Fibroblast of skin of right biceps (primary cell): ENCODE measurements at places on chromosomes 6 and 20.

- DNase-seq = no peak
These were observed 54.6 kb downstream of the SLC2A10 start for GRCh38 chr20:46764068-46764467.

- peak; percentile 68 for DNase-seq
These were observed 248.5 kb downstream of the BTBD9 start for GRCh38 chr6:38391206-38391605.

- no peak for DNase-seq
These were observed 40.0 kb upstream of the MRPS10 start for GRCh38 chr6:42257614-42258013.

DNA sequence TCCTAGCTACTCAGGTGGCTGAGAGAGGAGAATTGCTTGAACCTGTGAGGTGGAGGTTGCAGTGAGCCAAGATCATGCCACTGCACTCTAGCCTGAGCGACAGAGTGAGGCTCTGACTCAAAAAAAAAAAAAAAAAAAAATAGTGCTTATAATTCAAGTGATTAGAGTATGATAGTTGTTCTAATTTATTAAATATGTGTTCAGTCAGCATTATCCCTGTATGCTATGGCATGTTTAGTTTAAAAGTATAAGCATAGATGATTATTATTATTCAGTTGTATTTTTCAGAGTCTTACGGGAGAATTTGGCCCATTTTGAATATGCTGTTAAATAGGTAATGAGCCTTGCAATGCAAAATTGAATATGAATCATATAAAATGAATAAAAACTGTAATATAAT, 64.8 kb downstream of the UBR2 start:
- DNase-seq = no peak

- DNase-seq = no peak
These were observed 111.8 kb downstream of the MCHR2 start for GRCh38 chr6:99882128-99882702.

DNA sequence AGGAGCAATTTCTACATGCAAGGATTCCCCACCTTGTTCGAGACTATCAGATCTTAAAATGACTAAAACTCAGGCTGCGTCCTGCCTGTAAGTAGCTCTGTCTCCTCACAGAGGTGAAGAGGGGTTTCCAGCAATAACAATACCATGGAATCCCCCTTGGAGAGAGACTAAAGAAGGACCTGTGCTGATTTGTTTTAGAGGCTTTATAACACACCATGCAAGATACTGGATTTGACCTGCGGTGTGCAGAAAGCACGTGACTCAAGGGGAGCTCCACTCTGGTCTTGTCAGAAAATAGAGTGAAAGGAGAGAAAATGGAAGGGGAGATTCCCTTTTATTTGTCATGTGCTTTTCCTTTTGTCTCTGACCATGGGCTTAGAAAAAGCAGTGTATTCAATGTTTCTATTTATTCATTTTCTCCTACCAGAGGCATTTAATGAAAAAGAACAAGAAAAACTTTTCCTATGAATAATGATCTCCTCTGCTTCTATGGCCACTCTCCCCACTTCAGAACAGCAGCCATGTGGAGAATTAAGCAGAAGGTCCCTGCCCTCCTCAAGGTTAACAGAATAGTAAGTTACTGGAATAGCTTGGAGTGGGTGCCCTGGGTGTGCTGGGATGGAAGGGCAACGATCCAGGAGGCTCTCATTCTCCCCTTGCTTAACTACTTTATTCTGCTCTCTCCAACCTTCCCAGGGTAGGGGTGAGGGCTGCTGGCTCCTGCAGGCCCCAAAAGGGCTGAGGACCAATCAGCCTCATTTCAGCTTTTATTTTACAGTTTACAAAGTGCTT, 19.2 kb upstream of the MRPS10 start:
- DNase-seq = no peak

DNA sequence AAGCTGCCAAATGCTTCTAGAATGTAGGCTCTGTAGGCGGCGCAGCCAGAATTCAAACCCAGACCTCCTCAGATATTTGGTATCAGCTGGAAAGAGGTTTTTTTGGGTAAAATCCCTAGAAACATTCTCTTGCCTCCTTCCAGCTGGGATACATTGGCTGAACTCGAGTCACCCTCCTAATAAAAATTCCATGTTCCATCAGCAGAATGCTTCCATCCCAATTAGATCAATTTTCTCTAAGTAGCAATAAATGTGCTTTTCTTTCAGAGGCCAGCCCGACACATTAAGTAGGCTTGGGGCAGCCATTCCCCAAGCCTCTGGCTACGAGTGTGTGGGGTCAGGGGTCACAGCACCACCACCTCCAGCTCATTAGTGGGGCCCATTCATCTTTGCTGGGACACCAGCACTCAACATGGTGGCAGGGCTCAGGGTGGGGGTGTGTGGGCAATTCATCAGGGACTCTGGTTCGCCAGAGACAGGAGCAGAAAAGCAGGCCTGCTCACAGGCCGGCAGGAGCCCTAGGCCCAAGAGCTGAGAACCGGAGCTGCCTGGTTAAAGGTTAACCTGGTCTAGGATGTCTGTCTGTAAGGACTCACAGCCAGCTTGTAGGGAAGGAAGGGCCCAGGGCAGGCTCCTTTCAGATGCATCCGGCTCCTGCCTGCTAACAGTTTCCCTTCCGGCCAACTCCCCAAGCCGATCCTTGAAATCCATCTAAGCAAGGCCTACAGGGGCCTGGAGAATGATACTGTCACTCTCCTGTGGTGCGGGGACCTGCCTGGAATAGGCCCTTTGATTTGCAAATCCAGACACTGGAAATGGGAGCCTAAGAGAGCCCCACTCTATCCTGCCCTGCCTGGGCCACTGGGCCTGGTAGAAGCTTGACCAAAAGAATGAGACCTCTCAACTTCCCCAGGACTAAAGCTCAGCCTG, 159.1 kb upstream of the TOP1 start:
- DNase-seq = no peak

DNA sequence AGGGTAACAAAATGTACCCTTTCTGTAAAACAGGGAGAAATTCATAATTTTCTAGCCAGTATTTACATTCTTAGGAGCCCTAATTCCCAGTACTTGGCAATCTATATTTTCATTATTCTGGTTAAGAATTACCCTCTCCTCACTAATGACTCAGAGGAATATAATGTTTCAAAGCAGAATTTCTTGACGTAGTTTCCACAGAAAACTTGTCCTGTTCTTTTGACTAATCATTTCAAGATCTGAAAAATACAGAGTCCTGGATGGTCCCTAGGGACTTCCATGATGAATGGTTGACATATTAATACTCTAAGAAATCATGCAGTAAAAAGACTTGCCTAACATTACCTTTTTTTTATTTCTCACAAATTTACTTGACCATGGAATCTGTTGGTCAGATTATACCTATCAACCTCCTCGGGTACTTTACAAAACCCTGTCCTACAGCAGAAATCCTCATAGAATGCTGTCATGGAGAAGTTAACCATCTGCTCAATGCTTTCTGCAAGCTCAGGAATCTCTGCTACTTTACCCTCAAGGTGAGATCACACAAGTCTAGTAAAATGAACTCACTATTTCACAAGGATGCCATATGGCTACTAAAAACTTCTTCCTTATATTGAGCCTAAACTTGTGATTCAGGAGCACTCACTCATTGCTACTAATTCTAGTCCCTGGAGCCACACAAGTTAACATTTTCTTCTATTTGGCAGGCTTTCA, 202.1 kb upstream of the CNR1 start:
- DNase-seq = peak; percentile 79

- DNase-seq = peak; percentile 55
These were observed 117.1 kb upstream of the EEF1E1 start for GRCh38 chr6:8219352-8219943.

- DNase-seq = no peak
These were observed 40.0 kb downstream of the SF3B5 start for GRCh38 chr6:144055121-144055931.
